ENCODE measurements at places on chromosomes 4 and X.

GRCh38 chr4:145277011-145277410 is 96.6 kb upstream of the OTUD4 start:
- DNase-seq, result no peak

DNA sequence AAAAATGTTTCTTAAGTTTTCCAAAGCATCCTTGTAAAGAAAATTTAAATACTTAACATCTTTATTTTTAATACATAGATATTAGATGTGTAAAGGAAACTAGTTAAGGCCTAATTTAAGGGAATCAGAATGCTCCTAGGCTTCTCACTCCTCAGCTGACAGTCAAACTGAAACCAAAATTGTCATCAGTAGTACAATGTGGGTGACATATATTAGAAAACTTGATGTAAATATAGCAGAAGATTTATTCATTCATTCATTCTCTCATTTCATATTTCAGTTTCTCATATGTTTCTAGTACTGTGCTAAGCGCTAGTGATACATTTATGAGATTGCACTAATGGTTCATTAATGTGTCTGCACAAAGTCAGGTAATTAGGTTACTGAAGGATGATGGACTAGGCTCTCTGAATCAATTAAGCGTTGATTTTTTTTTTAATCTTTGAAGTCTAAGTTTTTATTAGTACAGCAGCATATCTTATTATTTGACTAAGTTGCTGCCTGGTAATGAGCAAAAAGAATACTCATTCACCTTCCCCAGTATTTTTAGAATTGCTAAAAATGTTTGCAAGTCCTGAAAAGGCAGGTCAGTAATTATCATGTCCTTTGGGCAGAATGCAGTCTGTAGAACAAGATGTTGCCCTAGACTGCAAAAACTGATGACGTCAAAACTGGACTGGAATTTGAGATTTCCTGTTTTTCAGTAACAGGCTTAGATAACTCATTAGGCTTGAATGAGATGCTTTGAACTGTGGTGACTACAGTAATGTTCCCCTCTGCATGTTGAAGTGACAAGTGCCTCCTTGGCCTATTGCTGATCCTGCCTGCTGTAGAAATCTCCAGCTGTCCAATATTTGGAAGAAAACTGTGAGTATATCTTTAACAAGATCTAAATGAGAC is 128.7 kb downstream of the ARHGAP24 start:
- no peak for DNase-seq

DNA sequence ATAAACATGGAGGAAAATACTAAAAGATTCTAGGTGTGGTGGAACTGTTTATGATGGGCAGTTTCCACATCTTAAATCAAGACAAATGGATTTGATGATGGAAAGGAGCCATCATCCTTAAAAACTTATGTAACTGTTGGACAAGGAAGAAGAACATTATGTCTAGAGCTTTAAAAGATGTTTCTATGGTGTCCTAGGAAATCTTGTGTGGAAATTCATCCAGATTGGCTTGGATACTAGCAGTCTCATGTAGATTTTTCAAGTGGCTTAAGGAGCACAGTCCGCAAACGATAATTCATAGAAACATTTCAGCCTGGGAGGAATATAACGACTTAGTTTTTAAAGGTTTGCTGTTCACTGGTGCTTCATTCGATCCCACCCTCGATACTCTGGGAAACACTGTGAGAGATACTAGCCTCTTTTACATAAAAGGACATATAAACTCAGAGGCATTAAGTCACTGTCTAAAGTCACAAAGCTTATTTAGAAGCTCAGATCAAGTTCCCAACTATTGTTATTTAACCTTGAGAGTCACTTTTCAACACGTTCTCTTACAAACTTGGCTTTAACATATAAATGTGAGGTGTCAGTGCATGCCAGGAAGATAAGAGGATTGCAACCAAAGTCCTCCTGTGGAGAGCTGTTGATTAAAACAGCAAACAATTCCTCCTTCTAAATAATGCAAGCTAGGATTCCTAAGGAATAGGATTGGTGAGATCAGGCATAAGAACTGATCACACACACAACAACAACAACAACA is 135.7 kb upstream of the SCML1 start:
- no peak for DNase-seq

GRCh38 chr4:45183905-45184304 is 457.5 kb upstream of the GNPDA2 start:
- DNase-seq, result no peak

DNA sequence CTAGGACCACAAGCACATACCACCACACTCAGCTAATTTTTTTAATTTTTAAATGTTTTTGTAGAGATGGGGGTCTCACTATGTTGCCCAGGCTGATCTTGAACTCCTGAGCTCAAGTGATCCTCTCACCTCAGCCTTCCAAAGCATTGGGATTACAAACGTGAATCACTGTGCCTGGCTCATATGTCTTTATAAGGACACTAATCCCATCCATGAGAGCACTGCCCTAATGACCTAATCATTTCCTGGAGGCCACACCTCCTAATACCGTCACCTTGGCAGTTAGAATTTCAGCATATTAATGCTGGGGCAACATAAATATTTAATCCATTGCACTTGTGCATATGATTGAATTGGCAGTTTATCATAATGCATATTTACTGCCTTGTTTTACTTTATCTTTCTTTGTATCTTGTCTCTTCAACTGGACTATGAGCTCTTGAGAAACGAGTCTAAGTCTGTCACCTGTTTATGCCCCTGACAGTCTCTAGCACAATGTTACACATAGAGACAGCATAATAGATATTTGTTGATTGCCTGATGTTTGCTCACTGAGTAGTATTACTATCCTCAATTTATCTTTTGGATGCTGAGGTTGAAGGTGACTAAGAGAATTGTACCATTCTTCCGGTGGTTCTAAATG is 172.0 kb downstream of the AASDH start:
- DNase-seq, result no peak

DNA sequence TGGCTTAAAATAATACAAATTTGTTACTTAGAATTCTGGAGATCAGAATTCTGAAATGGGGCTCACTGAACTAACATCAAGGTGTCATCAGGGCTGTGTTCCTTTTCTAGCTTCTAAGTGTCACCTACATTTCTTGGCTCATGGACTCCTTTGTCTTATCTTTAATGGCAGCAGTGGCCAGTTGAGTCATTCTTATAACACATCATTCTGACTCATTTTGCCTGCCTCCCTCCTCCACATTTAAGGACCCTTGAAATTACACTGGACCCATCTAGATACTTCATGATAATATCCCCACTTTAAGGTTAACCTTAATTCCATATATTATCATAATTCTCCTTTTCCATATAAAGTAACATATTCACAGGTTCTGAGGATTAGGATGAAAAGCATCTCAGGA is 215.9 kb downstream of the GUCY2F start:
- DNase-seq, result no peak

DNA sequence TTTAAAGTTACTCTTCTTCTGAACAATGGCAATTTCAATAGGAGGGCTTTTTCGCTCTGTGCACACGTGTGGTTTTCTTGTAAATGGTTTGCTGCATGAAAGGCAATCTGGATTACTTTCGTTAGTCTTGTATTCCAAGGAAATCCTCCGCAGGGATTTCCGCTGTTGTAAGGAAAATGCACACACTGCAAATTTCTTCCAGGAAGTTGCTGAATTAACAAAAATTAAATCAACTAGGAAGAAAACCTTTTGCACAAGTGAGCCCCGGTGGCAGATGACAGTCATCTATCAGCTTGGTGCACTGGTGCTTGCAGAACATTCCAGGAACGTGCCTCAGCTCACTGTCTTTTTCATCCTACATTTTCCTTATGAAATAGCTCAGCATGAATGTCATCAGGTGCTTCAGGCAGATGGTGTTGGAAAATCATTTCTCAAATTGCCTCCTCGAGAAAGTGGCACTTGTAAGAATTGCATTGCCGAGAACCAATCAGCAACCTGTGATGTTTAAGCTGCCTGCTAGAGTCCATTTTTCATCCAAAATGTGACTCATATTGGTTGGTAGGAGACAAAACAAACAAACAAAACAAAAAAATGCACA is 272.4 kb upstream of the VCX start:
- no peak for DNase-seq

- no peak for DNase-seq
These were observed 72.0 kb upstream of the PJA1 start for GRCh38 chrX:69237236-69237635.

GRCh38 chr4:15253349-15253748 is 174.5 kb upstream of the C1QTNF7 start:
- no peak for DNase-seq

DNA sequence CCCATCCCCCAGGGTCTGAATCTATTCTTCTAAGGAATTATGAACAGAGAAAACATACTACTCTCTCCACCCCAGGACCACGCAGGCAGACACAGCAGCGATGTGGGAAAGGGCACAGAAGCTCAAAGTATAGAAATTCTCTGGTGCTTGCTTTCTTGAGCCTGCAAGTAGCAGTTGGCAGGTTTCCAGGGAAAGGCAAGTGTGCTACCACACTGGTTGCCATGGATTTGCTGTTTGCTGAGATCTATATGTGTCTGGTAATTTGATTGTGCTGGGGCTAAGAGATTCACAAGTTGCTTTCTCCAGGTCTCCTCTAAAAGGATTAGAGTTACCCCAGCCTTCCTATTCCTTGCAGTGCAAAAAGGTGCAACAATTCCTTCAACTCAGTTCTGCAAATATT is 83.1 kb downstream of the GUCY2F start:
- no peak for DNase-seq

Measured in inflammatory macrophage (primary cell).